Left lobe of liver (tissue), 2 donors: ENCODE measurements at places on chromosomes 7 and 10.

DNA sequence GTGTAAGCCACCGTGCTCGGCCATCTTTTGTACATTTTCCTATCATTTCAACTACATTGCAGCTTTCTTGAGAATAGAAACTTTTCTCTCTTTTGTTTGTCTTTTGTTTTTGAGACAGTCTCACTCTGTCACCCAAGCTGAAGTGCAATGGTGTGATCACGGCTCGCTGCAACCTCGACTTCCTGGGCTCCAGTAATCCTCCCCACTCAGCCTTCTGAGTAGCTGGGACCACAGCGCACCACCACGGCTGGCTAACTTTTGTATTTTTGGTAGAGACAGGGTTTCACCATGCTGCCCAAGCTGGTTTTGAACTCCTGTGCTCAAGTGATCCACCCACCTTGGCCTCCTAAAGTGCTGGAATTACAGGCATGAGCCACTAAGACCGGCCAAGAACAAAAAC lies 31.3 kb upstream of the DAGLB start:
- DNase-seq: no peak

GRCh38 chr7:139829775-139830117 lies 682 bp downstream of the TBXAS1 start:
- no peak for DNase-seq

DNA sequence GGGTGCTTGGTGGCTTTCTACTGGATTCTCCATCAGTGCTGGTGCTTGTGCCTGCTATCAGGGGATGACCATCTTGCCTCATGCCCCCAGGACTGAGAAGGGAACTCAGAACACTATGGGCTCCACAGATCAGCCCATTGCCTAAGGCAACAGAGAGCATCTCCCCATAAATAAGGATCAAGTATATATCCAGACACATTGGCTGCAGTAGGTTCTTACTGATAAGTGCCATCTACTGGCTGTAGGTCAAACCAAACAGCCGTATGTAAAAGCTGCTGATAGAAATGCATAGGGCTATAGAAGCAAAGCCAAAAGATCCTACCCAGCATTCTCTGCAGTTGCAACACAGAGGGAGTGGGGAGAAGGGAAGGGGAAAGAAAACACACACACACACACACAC lies 153.7 kb downstream of the CDK14 start:
- DNase-seq: no peak

- no peak for DNase-seq
These were observed 62.4 kb downstream of the FZD1 start for GRCh38 chr7:91326516-91327199.

DNA sequence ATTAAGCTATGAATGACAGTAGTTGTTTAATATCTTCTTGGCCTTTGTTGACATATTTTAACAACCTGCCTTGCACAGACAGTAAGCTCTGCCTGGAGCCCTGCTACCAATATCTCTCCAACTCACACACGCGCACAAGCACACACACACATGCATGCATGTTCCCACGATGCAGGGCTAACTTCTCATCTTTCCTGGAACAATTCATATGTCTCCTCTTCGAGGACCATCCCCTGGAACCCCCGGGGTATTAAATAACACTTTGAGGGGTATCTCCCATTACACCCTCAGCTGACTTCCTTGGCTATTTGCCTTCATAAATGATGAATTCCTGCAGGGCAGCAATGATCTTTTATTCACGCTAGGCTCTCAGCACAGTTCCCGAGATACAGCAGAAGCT lies 258.0 kb downstream of the TRIL start:
- no peak for DNase-seq

DNA sequence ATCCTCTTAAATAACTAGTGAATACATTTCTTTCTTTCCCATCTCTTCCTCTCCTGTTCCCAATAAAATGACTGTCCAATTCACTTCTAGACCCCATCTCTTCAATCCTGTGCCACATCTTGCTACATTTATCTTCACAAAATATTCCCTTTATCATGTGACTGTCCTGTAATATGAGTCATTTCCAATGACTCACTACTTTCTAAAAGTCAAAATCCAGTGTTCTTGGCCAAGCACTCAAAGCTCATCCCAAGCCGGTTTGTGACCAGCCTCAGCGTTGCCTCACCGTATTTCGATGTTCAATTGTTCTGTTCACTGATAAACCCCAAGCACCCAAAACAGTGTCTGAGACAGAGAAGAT lies 104.7 kb downstream of the PARD3 start:
- no peak for DNase-seq

DNA sequence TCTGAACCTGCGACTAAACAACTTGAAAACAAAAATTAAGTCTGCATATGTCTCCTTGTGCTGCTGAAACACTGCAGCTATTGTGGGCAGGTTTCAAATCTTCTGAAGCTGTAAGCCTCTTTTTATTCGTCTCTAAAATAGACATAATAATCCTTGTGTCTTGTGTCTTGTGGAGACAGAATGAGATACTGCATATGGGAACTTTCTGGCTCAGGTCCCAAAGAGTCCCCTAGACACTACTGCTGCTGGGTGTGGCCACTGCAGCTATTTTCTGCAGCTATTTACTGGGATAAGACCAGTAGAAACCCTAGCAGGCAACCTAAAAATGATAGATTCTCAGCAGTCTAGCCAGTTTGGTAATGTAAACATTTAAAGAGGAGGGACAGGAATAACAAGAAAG lies 252.0 kb downstream of the ELMO1 start:
- no peak for DNase-seq

- DNase-seq: no peak
These were observed 20.9 kb downstream of the SLC25A13 start for GRCh38 chr7:96300986-96301385.

DNA sequence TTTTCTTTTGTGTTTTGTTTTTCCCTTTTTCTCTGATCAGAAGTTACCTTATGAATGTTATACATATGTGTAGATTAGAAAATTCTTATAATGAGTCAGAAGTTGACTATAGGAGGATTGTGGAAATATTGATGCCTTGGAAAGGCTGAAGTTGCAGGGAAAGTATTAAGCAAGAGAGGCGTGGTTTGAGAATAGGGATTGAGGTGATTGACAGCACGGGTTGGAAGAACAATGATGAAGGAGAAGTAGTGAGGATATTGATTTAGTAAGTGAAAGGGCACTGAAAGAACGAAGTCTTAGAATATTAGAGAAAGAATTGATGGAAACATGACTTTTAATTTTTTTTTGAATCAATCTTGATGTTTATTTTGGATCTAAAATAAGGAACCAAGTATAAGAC lies 176.0 kb downstream of the EXOC4 start:
- no peak for DNase-seq
